ENCODE measurements at places on chromosomes 12 and 14.

DNA sequence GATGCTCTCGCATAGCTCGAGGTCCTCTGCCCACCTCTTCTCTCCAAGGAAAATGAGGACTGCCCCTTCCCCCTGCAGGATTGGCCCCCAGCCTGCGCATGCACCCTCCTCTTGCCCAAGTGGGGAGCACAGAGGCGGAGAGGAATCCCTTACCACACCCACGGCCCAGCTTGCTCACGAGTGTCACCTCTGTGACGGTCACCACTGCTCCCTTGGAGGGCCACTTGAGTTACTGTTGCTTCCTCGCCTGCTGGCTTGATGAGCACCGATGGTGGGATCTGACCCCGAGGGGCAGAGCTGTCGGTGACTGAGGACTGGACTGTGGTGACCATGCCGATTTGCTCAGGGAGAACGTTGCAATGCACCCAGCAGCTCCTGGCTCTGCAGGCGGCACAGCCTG is 41.7 kb downstream of the FOXN4 start:
- no peak for DNase-seq

GRCh38 chr14:91745344-91745743 is 13.5 kb upstream of the CATSPERB start:
- no peak for DNase-seq

DNA sequence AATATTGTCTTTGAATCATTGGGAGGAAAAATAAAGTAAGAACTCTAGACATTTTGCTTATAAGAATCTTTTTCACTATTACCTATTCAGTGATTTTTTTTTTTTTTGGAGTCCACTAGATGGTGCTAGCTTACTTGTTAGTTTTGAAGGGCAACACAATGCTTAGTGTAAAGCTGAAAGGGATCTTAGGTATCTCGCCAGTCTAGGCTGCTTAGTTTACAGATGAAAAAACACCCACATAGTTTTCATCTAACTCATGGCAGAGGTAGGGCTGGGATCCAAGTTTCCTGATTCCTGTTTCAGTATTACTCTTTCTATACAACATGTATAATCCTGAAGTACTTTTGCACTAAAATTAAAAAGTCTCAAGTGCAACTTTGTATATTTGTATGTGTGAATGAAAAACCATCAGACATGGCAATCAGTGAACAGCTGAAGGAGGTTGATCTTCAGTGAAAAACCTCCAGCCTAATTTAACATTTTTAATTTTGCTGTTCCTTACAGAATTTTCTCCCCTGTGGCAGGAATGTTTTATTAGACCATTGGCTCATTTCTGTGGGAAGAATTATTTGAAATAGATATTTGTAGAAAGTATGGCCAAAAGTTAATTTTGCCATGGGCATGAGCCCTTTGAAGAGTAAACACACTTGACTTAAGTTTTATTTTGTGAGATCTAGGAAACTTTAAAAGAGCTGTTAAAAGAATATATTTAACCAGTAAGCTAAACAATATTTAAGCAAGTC is 40.7 kb downstream of the LRRIQ1 start:
- peak; percentile 66 for DNase-seq

- no peak for DNase-seq
Measured at GRCh38 chr14:29030970-29031369, 264.4 kb downstream of the FOXG1 start.

GRCh38 chr12:61956545-61956944 is 303.7 kb upstream of the USP15 start:
- no peak for DNase-seq

DNA sequence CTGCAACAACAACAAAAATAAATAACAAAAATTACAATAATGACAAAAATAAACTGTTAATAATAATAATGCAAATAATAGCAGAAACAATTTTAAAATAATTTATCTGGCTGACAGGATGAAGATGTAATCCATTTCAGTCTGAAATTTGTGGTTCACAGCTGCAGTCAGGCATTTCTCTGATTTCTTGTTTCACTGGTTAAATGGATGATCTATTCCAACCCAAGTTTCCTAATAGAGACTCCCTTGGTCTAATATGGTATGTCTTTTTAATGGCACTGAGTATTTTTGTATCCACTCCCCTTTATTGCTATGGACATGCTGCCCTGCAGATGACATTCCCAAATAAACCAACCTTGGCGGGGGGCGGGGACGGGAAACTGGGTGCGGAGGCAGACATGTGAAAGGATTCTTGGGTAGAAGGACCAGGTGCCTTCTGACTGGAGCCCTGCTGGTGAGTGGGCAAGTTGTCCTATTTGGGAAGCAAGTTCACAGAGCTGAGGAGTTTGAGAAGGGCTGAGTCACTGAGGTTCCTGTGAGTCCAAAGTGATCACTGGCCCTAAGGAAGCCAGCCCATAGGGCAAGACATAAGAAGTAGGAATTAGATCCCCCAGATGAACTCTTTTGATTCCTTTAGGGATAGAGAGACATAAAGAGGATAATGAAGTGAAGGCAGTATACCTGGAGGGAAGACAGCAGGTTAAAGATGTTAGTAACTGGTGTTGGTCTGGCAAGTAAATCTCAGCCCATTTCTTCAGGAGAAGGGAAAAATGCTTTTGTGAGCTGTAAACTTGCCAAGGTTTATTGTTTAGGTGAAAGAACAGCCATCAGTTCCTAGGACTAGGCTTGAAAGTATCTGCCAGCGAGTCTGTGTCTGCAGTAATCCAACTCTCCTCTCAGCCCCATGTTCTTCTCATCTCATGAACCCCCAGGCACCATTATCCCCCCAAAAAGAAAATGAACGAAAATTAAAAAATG is 14.5 kb downstream of the FOXG1 start:
- no peak for DNase-seq

DNA sequence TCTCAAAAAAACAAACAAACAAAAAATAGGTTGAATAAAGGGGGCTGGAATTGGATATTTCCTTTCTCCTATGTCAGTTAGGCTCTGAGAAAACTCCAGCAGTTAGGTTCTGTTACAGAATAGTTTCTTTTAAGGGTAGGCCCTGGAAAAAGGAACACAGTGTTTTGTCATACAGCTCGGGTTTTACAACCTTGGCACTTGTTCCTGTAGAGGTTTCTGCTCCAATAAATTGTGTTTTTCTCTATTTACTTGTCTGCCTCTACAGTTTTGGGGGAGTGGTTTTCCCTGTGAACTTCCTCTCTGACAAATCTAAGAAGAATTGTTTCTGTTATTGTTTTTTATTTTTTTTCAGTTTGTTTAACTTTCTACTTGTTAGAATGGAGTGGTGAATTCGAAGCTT is 167.6 kb downstream of the ACSS3 start:
- DNase-seq, result peak; percentile 52

DNA sequence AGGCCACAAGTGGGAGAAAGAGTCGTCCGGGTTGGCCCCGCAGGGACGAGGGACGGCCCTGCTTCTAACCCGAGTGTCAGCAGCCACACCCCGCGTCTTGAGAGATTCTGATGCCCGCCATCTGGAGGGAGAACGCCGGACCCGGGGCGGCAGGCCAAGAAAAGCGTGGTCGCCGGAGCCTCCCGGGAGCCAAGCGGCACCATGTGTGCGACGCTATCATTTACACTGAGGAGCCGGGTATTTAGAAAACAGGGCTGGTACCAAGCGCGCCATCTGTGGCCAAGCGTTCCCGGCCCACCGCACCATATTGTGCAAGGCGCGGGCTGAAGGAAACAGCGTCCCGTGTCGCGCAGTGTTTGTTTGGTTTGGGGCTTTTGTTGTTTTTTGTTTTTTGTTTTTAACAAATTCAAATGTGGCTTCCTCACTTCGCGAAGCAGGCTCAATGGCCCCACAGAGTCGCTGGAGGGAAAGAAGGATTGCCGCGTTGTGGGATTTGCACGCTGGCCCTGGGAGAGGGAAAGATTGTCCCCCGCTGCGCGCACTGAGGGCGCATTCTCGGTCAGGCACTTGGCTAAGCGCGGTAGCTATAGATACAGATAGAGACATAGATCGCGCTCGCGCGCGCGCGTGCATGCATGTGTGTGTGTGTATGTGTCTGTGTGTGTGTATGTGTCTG is 153.8 kb downstream of the BCL11B start:
- DNase-seq, result no peak

DNA sequence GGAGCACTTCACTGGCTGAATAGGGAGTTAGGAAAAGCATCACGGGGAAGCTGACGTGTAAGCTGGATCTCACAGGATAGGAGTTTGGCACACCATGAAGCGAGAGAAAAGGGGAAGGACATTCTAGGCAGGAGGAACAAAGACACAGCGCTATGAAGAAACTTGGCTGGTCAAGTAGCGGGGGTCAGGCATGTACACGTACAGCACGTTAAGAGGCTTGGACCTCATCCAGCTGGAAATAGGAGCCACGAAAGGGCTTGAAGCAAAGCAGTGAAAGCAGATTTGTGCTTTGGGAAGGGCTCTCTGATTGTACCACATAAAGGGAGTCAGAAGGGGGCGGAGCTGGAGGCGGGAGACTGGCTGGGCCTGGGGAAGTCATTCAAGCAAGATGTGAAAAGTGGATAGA is 19.6 kb upstream of the GALNT8 start:
- DNase-seq, result no peak

DNA sequence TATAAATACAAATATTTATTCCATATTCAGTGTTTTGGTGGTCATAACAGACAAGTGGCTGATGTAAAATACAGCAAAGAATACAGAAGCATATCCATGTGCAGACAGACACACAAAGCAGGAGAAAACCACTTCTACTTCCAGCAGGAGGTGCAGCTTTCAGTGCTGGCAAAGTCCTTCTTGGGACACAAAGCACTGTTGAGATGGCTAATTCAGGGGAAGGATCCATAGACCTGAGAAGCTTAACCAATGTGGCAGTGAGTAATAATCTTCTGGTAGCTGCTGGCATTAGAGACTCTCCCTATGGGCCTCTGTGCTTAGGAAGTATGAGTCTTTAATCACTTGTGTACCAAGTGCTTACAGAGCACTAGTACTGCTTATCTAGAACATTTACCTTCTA is 26.8 kb downstream of the AMN1 start:
- no peak for DNase-seq

- DNase-seq, result no peak
Measured at GRCh38 chr12:1339618-1340319, 254.6 kb downstream of the FBXL14 start.

DNA sequence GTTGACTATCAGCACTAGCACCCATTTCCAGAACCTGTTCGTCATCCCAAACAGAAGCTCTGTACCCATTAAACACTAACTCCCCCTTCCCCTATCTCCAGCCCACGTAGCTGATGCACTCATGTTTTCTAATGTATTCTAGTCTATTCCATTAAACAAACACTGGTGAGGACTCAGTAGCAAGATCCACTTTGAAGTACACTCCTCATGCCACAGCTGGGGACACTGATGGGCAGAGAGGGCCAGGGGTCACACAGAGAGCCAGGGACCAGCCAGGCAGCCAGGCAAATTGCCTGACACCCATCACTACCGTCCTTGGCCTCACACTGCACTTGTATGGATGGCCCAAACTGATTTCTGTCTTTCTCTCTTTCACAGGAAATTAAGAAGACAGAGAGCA is 269.9 kb upstream of the DIO3 start:
- no peak for DNase-seq

- DNase-seq, result no peak
Measured at GRCh38 chr14:91223028-91223783, 21.3 kb downstream of the GPR68 start.

DNA sequence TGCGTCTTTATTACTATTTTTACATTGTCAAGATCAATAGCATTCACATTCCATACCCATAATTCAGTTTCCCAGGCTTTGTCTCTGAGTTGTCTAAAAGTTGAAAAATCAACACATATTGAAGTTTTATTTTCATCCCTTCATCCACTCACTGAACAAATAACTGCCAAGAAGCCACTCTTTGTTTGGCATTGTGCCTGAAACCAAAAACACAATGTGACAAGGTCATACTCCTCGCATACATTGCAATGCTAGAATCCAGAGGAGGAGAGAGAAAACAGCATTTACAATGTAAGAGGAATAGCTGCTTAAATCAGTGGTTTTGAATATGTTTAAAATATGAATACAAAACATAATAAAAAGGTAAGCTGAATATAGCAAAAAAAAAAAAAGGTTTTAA is 71.8 kb downstream of the CCDC60 start:
- no peak for DNase-seq

DNA sequence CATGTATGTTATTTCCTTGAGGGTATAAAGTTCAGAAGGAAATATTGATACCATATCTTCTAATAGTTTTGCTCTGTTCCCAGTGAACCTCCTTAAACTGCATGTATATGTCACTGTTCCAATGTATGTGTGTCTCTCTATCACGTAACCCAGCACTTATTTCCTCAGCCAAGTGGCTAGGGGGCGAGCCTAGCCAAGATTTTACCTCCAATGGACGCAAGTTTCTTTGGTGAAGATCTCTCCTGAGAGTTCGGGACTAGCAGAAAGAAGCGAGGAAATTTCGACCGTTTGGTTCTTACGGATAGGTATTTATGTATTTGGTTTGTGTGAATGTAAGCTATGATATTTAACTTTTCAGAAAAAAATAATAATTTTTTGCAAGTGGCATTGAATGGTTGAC is 2.5 kb downstream of the SFSWAP start:
- no peak for DNase-seq

DNA sequence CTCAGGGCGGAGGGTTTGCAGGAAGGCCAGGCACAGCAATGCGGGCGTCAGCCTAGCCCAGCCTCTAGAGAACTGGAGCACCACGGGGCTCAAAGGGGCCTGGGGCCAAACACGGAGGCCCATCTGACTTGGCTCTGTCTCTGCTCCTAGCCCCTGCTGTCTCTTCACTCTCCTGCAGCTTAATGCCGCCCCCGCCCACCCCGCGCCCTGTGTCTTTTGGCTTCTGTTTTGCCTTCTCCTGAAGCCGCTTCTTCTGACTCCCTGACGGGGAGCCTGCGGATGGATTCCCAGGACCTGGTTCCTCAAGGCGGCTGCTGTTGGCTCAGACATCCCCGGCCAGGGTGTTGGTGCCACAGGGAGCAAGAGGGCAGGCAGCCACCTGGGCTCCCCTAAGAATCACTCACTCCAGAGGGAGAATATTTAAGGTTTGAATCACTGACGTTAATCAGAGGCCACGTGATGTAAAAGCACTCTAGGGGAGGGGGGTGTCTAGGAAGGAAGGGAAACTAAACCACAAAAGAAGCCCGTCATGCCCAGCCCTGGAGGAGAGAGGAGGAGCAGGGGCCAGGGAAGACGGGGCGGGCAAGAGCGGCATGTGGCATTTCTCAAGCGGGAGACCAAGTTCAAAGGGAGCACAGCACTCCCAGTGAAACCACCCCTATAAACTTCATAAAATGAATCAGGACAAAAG is 36.9 kb upstream of the PRMT8 start:
- DNase-seq, result no peak
